DMS153 (cell line): ENCODE measurements at places on chromosomes 6 and 20.
A peak's percentile ranks its signal among the peaks of the same experiment; 100 is the strongest.

- no peak for DNase-seq
Measured at GRCh38 chr6:150756173-150756572, 109.3 kb upstream of the MTHFD1L start.

DNA sequence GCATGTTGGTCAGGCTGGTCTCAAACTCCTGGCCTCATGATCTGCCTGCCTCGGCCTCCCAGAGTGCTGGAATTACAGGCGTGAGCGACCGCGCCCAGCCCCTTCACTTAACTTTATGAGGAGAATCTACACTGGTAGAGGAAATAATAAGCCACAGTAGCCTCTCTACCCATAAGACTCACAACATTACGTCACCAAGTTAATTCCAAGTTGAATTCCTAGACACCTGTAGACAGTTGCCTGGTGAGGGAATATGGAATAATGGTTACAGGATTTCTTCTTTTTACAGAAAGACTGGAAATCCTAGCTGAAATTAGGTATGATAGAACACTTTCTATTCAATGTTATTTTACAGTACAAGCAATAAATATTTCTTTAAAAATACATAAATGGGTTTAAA lies 854.5 kb upstream of the EYS start:
- no peak for DNase-seq

- no peak for DNase-seq
Measured at GRCh38 chr6:121521164-121521555, 85.7 kb downstream of the GJA1 start.

DNA sequence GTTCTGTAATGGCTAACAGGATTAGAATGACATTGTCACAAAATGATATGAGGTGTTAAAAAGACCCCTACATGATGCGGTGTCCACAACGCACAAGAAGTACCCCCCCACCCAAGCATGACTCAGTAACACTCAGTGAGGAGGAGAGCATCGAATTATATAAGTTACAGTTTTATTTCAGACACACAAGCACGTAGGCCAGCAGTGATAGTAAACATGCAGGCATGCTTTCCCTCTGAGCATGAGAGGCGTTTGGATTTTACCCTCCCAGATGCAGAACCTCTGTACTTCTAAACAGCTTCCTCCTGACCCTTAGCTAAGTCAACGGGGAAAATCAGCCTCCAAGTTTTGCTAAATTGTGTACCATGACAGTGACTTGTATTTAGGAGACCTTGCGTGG lies 23.9 kb downstream of the GNAS start:
- no peak for DNase-seq

DNA sequence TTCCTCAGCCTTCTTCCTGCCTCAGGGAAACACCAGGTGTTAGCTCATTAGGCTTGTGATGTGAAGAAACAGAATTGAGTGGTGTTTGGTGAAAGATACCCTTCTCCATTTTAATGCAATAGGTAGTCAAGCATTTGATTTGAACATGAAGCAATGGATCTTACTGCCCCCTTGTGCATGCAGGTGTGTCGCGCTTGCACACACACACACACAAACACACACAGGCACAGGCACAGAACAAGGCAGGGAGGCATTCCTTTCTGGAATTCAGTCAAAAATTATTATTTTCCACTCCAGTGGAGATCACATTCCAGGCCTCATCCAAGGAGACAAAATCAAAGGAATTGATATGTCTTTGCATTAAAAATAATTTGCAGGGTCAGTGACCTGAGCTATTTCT lies 667.0 kb upstream of the MARCKS start:
- DNase-seq: no peak

- DNase-seq: no peak
Measured at GRCh38 chr6:98532004-98532403, 302.4 kb upstream of the POU3F2 start.

GRCh38 chr6:28558629-28559028 lies 32.9 kb downstream of the GPX5 start:
- DNase-seq: peak; percentile 91

DNA sequence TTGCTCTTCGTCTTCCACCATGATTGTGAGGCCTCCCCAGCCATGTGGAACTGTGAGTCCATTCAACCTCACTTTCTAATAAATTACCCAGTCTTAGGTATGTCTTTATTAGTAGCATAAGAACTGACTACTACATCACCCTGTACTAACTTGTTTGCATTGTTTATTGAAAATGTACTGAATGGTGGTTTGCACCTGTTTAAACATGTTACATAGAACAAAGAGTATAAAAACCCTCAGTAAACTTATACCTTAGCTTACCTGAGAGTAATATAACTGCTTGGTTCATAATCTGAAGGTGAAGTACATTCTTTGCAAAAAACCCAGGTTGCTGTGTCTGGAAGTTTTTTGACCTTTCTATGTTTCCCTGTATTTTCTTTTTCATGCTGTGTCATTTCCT lies 777.8 kb downstream of the TBC1D32 start:
- DNase-seq: peak; percentile 19

GRCh38 chr6:169271158-169271876 lies 17.7 kb upstream of the THBS2 start:
- DNase-seq: no peak

DNA sequence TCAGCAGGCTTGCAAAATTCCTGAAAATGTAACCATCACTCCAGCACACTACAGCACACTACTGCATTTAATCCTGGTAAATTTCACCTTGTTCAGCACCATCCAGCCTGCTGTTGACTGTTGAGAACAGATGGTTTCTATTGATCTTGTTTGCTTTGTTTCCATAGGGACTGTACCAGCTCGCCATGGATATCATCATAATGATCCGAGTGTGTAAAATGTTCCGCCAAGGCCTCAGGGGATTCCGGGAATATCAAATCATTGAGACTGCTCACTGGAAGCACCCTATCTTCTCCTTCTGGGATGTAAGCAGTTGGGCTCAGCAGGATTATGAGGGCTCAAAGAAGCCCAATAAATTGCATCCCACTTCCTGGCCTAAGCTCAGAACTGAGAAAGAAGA lies 4.1 kb downstream of the CNBD2 start:
- peak; percentile 49 for DNase-seq

GRCh38 chr6:150579611-150580010 lies 20.1 kb upstream of the PLEKHG1 start:
- no peak for DNase-seq

GRCh38 chr6:47661960-47662359 lies 36.4 kb upstream of the ADGRF4 start:
- DNase-seq: no peak

DNA sequence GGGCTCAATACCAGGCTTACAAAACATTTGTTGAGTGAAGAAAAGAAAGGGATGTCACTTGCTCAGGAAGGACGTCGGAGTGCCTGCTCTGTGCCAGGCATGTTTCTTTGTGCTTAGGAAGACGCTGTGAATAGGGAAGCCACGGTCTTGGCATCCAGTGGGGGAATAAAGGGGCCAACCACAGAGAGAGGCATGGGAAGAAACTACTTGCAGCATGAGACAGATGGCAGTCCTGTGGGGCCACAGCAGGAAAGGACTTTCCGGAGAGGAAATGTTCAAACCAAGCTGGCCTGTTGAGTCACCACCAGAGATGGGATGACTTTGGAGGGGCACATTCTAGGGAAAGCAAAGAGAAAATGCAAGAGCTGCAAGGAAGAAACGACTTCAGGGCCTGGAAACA lies 173.2 kb downstream of the CDH26 start:
- DNase-seq: no peak

DNA sequence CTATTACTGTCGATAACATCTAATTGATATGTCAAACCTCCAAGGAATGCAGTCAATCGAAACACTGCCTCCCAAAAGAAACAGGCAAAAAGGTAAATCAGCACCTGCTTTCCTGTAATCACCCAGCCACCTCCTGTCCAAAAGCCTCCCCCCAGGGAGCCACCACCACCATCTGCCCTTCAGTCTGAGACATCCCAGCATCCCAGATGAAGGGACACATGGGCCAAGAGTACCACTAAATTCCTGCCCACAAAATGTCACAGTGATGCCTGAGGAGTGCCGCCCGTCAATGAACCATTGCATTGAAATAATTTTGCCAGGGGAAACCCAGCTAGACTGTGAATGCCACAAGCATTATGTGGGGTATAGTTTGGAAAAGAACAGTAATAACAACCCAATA lies 401.7 kb downstream of the ZFAND3 start:
- DNase-seq: no peak

DNA sequence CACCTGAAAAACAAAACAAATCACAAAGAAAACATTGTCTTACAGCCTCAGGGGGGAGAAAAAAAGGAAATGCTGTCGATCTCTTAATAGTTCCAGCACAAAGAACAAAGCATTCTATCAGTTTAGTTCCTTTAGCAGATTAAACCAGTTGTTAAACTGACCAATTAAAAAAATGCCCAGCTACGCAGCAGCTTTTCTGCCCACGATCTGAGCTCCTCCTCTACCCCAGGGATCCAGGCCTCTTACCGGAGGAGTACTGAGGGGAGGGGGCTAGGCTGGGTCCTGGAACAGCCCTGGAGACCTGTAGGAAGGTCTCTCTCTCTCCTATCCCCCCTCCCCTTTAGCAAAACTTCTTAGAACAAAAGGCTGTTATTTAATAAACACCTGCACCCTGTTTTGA lies 13.4 kb downstream of the PTK7 start:
- DNase-seq: no peak

DNA sequence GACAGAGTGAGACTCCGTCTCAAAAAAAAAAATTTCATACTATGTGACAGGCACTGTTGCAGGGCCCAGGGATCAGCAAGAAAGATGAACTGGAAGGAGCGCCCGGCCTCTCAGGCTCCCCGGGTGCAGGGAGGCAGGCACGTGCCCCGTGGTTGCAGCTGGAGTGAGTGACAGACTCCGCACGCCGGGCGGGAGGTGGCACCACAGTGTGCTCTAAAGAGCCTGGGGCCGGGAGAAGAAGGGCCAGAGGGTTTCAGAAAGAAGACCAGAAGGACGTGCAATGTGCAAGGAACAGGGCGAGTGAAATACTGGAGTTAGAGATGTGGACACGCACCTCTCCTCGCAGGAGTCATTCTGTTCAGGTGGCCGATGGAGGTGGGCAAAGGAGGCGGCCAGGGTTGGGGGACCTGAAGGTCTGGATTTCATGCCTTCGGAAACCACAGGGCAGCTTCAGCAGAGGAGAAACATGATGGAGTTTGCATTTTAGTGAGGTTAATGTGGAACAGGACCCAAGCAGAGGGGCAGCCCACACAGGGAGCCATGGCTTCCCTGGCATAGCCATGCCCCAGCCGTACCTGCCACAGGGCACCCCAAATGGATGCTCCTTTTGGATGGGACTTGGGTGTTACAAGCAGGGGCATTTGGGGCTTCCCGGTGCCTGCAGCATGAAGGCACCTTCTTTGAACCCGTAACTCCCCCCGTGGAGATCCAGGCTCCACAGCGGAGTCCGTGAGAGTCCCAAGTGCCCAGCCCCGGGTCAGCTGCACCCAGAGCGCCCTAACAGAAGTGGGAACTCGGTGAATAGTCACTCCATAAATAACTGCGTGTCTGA lies 226.2 kb downstream of the ERMARD start:
- DNase-seq: no peak

DNA sequence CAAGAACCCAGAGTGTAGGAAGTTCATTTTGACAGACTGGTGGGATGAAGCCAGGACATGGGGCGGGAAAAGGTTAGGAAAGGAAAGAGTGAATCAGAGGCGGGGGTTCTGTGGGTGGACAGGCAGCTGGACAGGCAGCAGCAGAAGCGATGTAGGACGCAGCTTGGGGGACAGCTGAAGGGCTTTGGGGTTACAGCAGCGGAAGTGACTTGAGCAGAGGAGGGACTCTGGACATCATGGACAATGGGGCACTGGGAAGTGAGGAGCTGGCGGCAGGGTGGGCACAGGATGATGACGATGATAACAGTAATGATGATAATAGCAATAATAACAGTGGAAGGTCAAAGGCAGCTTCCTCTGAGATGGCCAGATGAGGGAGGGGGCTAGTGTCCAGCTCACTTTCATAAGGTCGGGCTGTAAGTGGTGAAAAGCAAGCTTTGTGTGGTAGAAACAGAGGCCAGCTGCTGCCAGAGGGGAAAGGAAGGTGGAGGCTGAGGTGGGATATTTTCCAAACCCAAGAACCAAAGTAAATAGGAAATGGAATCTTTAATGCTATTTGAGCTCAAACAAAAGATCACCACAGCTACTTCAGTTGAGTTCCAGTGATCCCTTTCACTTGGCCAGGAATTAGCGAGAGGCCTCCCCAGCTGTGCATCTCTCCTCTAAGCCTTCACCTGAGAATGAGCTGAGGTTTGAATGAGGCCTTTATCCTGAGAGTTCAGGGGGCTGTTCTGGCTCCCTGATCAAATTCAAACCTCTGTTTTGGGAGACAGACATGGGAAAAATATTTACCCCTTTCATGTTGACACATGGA lies 433.5 kb downstream of the DHX35 start:
- no peak for DNase-seq

- DNase-seq: no peak
Measured at GRCh38 chr6:111850295-111850937, 22.8 kb downstream of the FYN start.

DNA sequence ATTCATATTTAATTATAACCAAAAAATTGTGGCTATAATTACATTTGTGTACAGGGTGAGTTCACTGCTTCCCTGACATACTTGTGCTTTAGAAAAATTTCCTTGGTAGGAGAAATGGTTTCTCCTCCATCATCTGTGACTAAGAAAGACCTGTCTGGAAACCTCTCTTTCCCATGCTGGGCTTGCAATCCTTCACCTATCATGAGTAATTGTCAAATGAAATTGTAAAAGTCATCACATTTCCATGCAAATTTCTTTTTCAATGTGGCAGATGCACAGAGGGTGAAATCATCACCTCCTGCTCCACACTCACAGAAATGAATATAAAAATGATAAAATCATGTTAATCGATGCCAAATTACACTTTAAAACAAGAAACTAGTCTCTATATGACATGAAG lies 1.5 kb upstream of the SIRPB1 start:
- DNase-seq: no peak

DNA sequence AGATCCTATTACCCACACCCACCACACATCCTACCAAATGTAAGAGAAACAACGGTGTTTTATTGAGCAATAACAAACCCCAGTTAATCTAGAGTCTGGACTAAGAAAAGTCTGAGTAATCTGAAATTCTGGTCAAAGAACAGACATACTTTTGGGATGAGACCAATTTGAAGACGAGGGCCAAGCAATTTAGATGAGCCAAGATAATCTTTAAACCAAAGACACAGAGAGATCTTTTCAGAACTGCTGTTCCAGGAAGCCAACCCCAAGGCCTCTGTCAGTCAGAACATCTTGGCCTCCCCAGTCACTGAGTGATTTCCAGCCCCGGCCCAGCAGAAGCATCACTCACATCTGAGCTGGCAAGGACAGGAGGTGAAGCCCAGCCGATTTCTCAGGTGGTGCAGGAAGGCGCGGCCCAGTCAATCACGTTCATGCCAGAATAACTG lies 118.5 kb upstream of the SYNDIG1 start:
- no peak for DNase-seq

DNA sequence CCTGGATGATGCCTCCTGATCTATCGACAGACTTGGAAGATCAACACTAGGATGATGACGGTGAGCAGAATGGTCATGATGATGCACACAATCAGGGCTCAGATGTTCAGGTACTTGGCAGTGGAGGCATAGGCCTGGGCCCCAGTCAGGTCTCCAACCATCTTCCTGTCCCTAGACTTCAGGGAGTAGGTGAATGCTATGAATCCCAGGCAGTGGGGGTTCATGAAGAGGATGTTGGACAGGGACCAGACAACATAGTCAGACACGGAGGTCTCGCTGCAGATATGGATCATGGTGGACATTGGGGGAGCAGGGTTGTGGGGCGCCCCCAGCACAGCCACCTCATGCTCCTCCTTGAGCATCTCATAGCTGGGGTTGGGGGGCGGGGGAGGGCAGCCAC lies 27.5 kb downstream of the HLA-F start:
- DNase-seq: no peak
